ENCODE measurements at places on chromosomes 3 and 15.

- no peak for DNase-seq
Measured at GRCh38 chr3:24373198-24373959, 121.3 kb downstream of the THRB start.

DNA sequence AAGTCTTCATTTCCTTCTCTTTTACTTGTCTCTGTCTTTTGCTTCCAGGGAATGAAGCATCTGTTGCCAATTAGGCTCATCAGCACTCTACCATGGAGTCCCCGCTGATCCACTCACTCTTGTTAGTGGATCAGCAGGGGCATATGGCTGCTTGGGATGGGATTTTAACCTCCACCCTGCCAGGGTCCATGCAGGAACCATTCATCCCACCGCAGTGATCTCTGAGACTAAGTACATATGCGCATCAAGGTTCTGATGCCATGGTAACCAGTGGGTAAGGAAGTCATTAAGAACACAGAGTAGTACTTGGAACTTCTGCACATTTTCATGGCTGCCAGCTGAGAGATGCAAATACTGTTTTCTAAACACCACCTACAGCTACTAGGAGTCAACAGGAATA, 374.0 kb upstream of the ALCAM start:
- no peak for DNase-seq

GRCh38 chr3:30012941-30013543, 593.4 kb upstream of the TGFBR2 start:
- peak; percentile 66 for DNase-seq

- DNase-seq, result no peak
Measured at GRCh38 chr15:75148280-75148679, 53.4 kb upstream of the C15orf39 start.

- no peak for DNase-seq
Measured at GRCh38 chr15:78922527-78922926, 22.3 kb downstream of the CTSH start.

- no peak for DNase-seq
Measured at GRCh38 chr3:144200466-144200865, 228.8 kb downstream of the DIPK2A start.

- no peak for DNase-seq
Measured at GRCh38 chr3:185308126-185308754, 54.4 kb upstream of the EHHADH start.

All from NCI-H2227 treated with DMSO at 0.1 percent for 48 hours (cell line).